ENCODE measurements at places on chromosomes 4 and X. TPM values are rescaled to one million over a fixed set of nuclear protein-coding genes. Genes with fewer than 3 reads are reported as not detected.

The SPOCK3 gene
- total RNA-seq = not detected

The CTAG1A gene
- total RNA-seq = not detected

DNA sequence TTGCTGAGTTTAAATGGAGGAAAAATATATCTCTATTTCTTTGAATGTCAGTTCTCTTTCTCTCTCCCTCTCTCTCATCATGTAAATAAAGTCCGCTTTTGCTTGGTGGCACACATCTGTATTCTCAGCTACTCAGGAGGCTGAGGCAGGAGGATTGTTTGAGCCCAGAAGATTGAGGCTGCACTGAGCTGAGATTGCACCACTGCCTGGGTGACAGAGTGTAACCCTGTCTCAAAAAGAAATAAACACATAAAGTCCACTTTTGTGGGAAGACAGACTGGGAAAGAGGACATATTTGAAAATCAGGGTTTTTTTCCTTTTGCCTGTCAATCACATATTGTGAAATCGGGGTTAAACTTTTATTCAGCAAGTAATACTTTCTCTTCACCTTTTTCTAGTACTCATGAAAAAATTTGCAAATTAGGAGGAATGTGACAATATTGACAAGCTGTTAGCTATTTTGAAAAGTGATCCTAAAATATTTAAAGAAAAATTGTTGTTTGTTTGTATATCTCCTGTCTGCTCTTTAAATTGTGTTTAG is 42.6 kb downstream of the PLS3 start:
- no peak for DNase-seq

GRCh38 chrX:106940068-106940467 is 19.9 kb downstream of the CLDN2 start:
- DNase-seq = no peak

- DNase-seq = no peak
Measured at GRCh38 chr4:174483792-174484191, 38.5 kb downstream of the HPGD start.
